ENCODE measurements at places on chromosomes 3 and 15. TPM values are rescaled to one million over a fixed set of nuclear protein-coding genes. Genes with fewer than 3 reads are reported as not detected.

DNA sequence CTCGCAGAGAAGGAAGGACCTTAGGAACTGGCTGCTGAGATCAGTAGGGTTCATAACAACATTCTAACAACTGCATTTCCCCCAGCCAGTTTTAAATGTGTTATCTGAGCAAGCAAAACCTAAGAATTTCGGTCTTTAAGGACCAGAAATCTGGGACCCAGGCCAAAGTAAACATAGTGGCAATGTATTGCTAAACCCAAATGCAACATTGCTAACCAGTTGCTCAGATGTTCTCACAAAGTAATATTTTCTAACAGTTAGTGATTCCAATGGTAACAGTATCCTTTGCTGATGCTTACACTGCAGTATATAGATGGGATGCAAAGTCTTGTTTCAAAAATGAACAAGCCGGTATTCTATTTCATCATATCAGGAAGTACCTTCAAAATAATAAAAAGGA, 254.3 kb downstream of the RYR3 start:
- no peak for ATAC-seq

- ATAC-seq = no peak
These were observed 37.3 kb downstream of the YEATS2 start for GRCh38 chr3:183734750-183735494.

CCR8 gene
- total RNA-seq = 0.87 TPM

DNA sequence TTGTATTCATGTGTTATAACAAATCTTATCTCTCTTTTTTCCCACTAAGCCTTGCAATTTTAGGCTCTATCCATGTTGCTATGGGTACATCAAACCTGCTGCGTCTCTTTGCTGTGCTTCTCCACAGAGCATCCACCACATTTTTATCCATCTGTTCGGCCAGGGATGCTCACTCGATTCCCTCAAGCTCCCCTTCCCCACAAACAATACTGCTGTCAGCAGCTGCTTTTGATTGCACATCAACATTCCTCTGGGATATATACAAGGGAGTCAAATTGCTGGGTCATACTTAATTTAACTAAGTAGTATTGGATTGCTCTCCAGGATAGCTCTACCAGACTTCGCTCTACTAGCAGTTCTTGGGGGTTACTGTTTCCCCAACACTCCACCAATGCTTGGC, 36.8 kb downstream of the TMEM108 start:
- no peak for ATAC-seq

GOLGA6L7 gene
- total RNA-seq = not detected

DNA sequence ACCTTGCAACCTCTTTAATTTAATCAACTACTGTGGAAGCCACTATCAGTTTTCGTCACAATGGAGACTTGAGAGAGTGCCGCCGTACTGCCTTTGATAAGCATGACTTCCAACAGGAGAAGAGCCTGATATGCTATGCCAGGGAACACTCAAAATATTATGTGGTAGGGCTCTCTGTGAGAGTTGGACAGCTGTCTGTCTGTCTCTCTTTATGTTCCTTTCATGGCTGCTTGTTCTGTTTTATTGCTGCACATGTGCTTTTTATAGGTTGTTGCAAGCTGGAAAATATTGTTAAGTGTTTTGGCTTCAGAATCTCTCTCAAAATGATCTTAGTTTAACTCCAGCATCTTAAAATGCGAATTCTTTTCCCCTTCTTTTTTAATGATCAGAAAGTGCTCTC, 249.4 kb upstream of the RARB start:
- ATAC-seq = no peak

- ATAC-seq = no peak
These were observed 51.4 kb downstream of the FHIT start for GRCh38 chr3:61199843-61200242.

CNTN6 gene
- not detected for total RNA-seq

DNA sequence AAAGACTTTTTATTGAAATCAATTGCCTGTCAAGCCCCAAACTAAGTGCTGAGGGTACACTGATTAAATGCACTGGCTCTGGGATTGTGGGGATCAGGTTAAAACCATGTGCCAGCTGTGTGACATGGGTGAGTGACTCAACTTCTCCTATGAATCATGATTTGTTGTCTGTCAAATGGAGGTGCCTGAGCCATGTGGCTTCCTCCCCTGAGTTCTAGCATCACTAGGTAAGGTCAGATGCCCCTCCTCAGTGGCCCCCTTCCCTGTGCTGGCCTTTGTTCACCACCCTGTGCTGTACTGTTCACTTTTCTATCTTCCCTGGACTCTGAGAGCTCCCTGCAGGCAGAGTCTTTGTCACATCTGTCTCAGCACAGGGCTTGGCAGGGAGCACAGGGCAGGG, 43.6 kb upstream of the ATP2B2 start:
- ATAC-seq = peak; percentile 70

DNA sequence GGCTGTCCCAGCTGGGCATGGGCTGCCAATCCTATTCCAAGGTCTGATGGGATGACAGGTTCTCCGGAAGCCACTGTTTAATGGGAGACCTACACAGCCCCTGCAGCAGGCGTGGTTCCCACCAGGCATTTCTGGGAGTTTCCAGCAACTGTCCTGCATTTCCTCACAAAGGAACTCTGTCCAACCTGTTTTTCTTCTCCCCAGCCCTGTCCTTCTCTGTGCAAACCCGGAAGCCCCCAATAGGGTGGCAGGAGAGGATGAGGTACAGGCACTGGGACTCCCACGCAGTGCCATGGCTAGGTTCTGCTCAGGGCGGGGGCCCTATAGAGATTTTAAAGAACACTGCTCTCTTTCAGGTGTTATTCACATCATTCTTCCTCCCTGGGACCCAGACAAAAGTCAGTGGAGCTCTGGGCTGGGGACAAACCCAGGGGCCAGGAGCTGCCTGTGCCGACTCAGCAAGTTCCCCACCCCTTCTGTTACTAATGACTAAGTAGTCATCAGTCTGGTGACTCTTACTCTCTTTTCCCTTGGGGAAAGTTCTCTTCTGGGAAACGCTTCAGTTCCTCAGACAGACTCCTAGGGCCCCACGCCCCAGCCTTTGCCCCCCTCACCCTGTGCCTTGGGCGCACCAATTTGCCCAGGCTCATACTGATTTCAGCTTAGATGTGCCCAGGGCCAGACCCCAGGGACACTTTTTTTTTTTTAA, 97.7 kb downstream of the CD47 start:
- peak; percentile 47 for ATAC-seq

ZNF860 gene
- total RNA-seq = 0.91 TPM

TRIM42 gene
- not detected for total RNA-seq

- ATAC-seq = no peak
These were observed 42.2 kb downstream of the KLHL25 start for GRCh38 chr15:85752491-85752961.

- peak; percentile 100 for ATAC-seq
These were observed 136.9 kb upstream of the TOPAZ1 start for GRCh38 chr3:44104668-44105321.

- no peak for ATAC-seq
These were observed 112.9 kb downstream of the CORO2B start for GRCh38 chr15:68691705-68692104.

DNA sequence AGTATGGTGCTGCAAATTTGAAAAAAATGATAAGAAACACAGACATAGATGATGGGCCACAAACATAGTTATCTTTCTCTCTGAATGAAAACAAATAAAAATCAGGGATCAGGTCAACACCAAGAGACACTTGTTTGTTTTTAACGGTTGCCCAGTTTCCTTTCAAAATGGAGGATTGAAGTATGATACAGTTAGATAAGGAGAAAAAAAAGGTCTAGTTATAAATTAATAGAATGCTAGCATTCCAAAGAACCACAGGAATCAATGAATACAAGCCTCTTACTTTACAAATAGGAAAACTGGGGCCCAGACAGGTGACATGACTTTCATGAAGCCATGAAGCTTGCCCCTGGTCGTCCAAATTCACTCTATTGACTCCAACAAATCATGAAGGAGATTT, 305.1 kb downstream of the ZNF621 start:
- ATAC-seq = no peak

GRCh38 chr15:96783746-96784145, 453.2 kb downstream of the NR2F2 start:
- no peak for ATAC-seq

KBTBD13 gene
- not detected for total RNA-seq

GRCh38 chr3:145326666-145327065, 834.3 kb downstream of the PLOD2 start:
- no peak for ATAC-seq

GRCh38 chr3:47578119-47578632, 489 bp downstream of the CSPG5 start:
- peak; percentile 78 for ATAC-seq

COL6A5 gene
- total RNA-seq = not detected

DNA sequence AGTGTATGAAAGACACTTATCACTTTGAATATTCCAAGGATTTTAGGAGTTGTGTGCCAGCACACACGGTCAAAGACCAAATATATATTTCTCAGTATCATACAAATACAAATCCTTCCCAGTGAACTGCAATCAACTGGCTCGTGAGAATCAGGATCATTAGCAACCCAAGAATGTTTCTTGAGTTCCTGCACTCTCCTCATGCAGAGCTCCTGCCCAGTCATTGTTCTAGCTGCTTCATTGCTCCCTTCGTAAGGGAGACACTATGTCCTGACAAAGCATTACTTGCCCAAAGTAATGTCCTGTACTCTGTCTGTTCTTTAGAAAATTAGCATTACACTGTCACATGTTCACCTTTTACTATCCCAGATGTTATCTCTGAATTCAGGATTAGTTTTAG, 92.0 kb upstream of the SLC4A7 start:
- no peak for ATAC-seq

GRCh38 chr3:184229394-184230080, at the start of gene VWA5B2:
TSS of gene VWA5B2 (plus strand) at chr3:184229585. CDS start at chr3:184230529, 944 bp downstream.
- ATAC-seq = peak; percentile 76

- ATAC-seq = no peak
These were observed at the start of gene ACAN for GRCh38 chr15:88803241-88803919. TSS of gene ACAN (plus strand) at chr15:88803436. CDS start at chr15:88836207, 32,771 bp downstream.
